CD4-positive, alpha-beta T cell treated with Interleukin-15 for 1 hour (primary cell): ENCODE measurements at places on chromosomes 2 and 18.

DNA sequence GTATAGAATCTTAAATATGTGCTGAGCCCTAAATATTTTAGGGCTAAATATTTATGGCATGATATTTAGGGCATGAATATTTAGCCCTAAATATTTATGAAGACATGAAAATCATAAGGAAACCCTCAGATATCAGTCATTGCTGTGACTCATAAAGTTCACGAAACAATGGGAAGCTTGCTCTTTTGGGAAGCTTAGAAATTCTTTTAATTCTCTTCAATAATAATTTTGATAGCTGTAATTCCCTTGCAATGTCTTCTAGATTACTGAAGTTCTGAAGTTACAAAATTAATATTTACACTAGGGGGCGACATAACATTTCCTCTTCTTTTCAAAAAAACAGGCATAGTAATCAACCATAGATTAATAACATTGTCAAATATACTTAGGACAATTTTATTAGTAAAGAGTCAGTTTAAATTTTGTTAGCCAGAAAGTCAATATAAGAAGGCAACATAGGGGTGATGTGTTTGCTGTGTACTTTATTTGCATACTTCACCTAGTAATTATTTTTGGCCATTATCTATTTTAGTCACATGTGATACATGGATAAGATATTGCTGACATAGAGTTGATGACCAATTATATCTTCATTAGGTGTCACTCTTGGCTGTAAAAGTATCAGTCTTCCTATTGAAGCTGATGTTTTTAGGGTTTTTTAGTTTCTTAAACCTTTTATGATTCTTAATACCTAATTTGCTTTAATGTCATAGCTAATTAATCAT lies 13.2 kb downstream of the ZNF804A start:
- no peak for DNase-seq

GRCh38 chr2:17958466-17959092 lies 80.1 kb downstream of the KCNS3 start:
- no peak for DNase-seq

DNA sequence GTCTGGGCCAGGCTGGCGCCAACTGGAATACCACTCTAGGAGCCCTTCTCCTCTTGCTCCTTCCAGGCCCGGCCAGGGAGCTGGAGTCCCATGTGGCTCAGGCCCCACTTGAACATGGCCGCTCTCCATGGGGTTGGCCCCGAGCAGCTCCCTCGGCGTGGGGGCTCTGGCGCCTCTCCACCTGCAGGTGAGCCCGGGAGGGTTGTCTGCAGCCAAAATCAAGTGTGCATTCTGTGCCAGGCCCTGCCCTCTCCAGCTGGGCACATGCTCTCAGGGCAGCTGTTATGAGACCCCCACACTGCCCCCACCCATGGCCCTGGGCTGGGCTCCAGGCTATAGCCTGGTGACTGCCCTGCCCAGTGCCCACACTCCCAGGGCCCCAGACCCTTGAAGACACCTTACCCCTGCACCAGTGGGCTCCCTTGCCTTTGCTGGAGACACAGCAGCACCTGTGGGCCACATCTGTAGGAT lies 45.8 kb upstream of the HS6ST1 start:
- no peak for DNase-seq

- no peak for DNase-seq
Observed at GRCh38 chr18:35525795-35526494, 28.2 kb upstream of the INO80C start.

DNA sequence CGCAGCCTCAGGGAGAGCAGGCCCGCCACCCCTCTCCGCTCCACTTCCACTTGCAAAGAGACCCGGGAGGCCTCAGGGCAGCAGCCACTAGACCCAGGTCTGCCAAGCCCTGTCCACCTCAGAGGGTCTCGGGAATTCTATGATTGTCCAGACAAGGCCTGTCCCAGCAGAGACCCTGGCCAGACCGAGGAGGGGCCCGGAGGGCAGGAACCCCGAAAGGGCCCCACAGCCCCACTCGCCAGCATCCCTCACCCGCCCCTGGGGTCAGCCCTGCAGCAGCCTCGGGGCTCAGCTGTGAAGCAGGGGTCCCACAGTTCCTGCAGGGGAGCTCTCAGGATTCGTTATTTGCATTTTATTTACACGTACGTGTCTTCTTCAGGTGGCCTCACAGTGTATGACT lies 269.5 kb downstream of the EIPR1 start:
- DNase-seq = no peak

- DNase-seq = no peak
Observed at GRCh38 chr2:240780023-240780700, 39.9 kb downstream of the KIF1A start.

- no peak for DNase-seq
Observed at GRCh38 chr2:218857371-218858137, 2.1 kb upstream of the WNT6 start.

DNA sequence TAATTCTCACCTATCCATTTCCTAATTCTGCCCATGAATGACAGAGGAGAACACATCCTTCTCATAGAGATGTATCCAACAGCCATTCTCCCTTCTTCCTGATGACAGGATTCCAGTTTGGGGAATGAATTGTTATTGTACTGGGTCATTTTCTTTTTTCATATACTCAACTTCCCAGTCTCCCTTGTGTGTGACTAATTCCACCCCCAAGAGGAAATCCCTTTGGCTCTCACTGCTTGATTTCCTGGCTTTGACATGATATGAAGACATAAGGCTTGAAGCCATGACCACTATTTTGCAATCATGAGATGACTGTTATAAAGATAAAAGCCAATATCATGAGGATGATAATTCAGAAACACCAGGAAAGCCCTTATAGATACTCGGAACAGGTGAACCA lies 384.7 kb upstream of the ACVR2A start:
- DNase-seq = no peak

DNA sequence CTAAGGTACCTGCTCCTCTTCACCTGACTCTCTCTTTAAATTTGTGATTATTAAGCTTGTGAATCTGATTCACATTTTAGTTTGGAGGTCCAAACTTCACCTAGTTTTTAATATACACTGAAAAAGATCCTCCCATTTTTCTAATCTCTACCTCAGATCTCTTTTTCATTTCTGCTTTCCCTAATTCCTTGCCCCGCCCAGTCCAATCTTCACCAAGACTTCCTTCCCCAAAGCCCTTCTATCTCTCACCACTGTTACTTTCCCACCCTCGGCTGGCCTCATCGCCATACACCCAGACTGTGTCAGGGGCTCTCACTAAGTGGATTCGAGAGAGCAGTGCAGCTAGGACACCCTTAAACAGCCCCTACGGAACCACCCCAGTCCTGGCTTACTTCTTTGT lies 40.0 kb downstream of the LBH start:
- no peak for DNase-seq

DNA sequence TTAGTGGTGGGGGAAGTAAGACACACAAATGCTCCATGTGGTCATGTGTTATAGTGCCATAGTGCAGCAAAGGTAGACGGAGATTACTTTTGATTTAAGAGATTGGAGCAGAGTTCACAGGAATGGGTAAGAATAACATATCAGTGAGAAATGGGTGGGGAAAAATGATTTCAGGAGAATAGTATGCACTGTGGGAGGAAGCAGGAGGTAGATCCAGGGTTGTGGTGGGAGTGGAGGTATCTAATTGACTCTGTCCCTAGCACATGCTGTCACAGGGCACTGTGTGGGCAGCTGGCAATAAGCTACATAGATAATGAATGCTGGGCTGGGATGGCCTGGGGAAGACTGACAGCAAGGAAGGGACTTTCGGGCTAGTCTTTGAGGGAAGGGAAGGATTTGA lies 65.3 kb downstream of the STAT1 start:
- DNase-seq = no peak

GRCh38 chr2:3674066-3674845 lies 16.3 kb downstream of the ALLC start:
- no peak for DNase-seq

GRCh38 chr18:37564711-37565100 lies 892 bp downstream of the CELF4 start:
- no peak for DNase-seq

DNA sequence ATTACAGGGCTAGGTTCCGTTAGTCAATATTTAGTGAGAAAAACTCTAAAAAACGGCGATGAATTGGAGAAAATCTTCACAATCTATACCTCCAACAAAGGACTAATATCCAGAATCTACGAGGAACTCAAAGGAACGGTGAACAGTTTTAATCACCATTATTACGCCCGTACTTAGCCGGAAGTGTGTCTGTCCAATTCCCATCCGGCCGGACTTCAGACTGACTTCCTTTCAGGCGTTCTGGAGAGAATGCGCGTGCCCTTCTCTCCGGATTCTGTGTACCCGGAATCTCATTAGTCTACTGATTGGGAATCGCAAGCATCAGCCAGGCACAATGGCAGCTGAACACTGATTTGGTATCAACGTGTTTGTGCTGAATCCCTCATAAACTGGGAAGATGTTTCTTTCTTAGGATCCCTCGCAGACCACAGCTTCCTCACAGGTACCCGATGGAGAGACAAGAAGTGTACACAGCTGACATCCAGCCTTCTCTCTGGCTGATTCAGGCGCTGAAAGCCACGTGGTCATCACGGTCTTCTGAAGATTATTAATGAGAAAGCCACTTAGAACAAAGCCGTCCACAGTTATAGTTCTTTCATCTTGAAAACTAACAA lies 239.9 kb downstream of the ZNF516 start:
- no peak for DNase-seq

DNA sequence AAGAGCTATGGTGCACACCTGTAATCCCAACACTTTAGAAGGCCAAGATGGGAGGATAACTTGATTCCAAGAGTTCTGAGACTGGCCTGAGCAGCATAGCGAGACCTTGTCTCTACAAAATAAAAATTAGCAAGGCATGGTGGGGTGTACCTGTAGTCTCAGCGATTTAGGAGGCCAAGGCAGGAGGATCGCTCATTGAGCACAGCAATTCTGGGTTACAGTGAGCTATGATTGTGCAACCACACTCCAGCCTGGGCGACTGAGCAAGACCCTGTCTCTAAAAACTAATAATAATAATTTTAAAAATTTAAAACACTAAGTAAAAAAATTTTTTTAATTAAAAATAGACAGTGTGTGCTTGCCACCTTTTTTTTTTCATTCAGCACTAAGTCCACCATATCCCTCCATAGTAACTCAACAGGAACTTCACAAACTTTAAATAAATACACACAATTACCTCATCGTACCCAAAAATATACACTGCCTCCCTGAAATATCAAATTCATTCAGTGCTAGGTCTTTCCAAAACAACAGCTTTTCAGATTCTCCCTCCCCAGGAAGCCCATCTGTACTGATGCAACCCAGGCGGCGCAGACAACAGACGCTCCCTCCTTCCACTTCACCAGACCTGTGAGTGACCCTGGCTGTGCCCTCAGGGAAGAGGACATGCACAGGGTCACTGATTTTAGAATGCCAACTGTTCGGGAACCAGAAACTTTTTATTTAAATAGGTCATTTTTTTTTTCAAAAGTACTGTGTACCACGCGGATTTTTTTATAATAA lies 29.6 kb downstream of the FAM168B start:
- DNase-seq = no peak

DNA sequence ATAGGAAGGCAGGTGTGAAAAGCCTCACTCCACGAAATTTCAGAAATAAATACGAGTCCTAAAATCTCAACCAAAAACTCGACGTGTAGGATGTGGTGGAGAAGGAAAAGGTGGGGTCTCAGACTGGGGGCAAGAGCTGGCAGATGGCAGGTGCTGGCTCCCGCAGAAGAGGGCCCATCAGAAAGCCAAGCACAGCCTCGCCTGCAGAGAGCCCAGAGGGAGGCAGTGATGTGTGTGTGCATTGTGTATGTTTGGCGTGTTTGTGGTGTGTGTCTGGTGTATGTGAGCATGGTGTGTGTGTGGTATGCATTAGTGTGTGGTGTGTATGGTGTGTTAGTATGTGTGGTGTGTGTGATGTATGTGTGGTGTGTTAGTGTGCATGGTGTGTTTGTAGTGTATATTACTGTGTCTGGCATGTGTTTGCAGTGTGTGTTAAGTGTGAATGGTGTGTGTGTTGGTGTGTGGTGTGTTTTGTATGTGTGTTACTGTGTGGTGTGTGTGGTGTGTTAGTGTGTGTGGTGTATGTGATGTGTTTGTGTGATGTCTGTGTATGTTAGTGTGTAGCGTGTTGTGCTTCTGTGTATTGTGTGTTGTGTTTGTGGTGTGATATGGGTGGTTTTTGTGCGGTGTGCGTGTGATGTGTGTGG lies 116.5 kb downstream of the FAM168B start:
- no peak for DNase-seq

GRCh38 chr2:112924821-112925220 lies 13.9 kb downstream of the IL37 start:
- DNase-seq = no peak
